SK-N-SH treated with all-trans-retinoic acid at 6 μM for 48 hours (cell line): ENCODE measurements at places on chromosomes 4 and X.

DNA sequence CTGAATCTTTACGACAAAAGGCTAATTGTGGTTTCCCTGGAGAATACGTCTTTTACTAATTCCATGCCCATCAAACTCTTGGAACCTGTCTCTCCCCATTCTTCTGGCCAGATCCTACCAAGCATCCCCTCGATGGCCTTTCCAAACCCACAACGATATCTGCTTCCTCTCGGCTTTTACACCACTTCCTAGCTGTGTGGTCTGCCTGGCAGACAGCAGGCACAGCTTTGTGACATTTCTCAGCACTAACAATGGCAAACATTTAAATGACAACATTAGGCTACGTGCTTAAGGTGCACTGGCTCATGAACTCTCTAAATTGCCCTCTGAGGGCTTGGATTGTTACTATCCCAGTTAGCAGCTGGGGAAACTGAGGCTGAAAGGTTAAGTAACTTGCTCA, 141.0 kb downstream of the NSUN7 start:
- no peak for ATAC-seq

- no peak for ATAC-seq
Observed at GRCh38 chr4:8280876-8281440, 11.4 kb downstream of the HTRA3 start.

DNA sequence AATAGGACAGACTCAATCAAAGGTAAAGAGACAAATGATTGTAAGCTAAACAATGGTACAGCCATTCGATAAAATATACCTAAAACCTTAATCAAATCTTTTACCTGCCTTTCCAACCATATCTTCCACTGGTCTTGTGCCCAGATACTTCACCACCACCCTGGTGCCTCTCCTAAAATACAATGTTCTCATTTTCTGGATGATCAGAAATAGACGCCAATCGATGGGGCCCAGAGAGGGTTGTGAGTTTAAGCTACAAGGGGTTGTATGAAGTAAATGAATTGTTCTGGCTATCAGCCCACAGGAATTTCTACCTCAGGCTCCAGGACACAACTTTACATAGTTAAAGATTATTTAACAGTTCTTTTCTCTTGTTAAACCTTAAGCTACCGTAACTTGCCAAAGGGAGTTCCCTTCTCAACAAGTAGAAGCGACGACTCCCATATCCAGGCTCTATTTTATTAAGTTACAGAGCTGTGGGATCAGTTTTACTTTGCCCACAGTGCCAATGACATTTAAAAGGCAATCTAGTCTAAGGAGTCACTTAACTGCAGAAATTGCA, 99.1 kb downstream of the CHRNA9 start:
- no peak for ATAC-seq

- ATAC-seq: no peak
Observed at GRCh38 chrX:23792861-23793553, 10.0 kb downstream of the SAT1 start.

GRCh38 chrX:149629730-149630387, 1.7 kb downstream of the TMEM185A start:
- ATAC-seq: no peak

DNA sequence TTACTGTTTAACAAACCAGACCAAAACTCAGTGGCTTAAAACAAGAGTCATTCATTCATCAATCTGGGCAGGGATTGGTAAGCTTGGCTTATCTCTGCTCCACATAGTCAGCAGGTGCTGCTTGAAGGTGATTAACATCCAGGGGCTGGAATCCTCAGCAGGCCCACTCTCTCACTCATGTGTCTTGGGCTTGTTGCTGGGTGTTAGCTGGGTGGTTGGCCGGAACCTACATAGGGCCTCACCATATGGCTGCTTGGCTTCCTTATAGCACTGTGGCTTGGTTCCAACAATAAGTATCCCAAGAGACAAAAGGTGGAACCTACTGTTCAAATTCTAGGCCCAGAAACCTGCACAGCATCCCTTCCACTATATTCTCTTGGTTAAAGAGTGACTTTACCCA, 125.0 kb downstream of the RASGEF1B start:
- no peak for ATAC-seq
